Activated CD4-positive, alpha-beta T cell treated with anti-CD3 and anti-CD28 coated beads, Interleukin-2, amount 10 ng/mL, durations not matched to agents 7 days and 5 days (primary cell): ENCODE measurements at places on chromosomes 13 and 19. TPM values are rescaled to one million over a fixed set of nuclear protein-coding genes. Genes with fewer than 3 reads are reported as not detected.

The S1PR2 gene
- total RNA-seq: 6.5 TPM

The SNRPA gene
- 182 TPM for total RNA-seq

The ZNF415 gene
- total RNA-seq: 1.9 TPM

The AMH gene
- 5.2 TPM for total RNA-seq

The HRC gene
- not detected for total RNA-seq

The POU2F2 gene
- 19.6 TPM for total RNA-seq

The DZIP1 gene
- total RNA-seq: 0.05 TPM

The OR7D2 gene
- total RNA-seq: not detected

The MEDAG gene
- total RNA-seq: not detected

- H3K4me1 ChIP-seq: peaks cover 10% of the 10 kb centered on the region
- H3K36me3 ChIP-seq: no peaks in the 10 kb centered on the region
- no peak overlapping the region for H3K4me3 ChIP-seq
- peaks cover 35% of the 10 kb centered on the region for H3K27me3 ChIP-seq
These were observed 3.4 kb downstream of the FCAR start for GRCh38 chr19:54877471-54877870.

- peak overlapping the region; percentile 61 for H3K27ac ChIP-seq
- H3K4me3 ChIP-seq: peak overlapping the region; percentile 13
These were observed 19.1 kb downstream of the SMARCA4 start for GRCh38 chr19:10979951-10980381.

DNA sequence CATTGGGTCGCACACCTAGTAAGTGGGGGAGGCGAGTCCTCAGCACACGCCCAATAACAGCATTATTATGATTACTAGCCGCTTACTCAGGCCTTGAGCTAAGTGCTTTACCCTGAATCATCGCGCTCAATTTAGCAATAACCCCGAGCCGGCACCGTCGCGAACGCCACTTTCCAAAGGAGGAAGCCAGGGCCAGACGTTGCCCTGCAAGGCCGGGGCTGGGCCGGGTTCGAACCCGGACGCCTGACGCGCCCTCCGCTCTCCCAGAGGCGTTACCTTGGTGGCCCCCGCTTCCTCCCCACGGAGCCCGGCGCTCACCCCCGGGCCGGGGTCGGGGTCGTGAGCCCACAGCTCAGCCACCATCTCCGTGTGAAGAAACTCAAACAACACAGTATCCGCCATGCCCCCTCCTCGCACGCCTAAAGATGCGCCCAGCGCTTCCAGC, at the start of gene TRAPPC6A:
Gene TRAPPC6A, minus strand, starts transcription at position 421 of the 445 bp plus-strand sequence. Its CDS starts 19 bp downstream, at position 402.
- no peaks in the 10 kb centered on the region for H3K27me3 ChIP-seq
- no peak for DNase-seq
- H3K4me3 ChIP-seq: peak within 1 kb of the TSS; percentile 83
- peaks cover 51% of the 10 kb centered on the region for H3K4me1 ChIP-seq
- H3K36me3 ChIP-seq: peaks cover 16% of the 10 kb centered on the region

DNA sequence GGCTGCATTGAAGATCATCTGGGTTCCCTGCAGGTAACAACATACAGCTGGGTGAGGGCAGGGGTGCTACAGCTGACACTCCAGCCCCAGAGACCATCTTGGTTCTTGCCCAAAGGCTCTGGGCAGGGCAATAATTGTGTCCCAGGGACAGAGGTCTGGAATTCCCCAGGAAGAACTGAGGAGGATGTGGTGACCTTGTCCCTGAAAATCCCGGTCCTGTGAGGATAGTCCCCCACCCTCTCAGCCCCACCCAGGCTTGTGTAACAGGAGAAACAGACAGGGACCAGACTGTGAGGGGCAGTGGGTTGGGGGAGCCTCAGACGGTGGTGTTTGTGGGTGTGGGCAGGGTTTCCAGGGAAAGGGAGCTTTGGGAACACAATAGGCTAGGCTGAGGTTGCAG, 63.5 kb downstream of the COLGALT1 start:
- no peak overlapping the region for H3K4me3 ChIP-seq
- peaks cover 11% of the 10 kb centered on the region for H3K4me1 ChIP-seq
- H3K27me3 ChIP-seq: peaks cover 22% of the 10 kb centered on the region
- H3K27ac ChIP-seq: no peak overlapping the region
- no peaks in the 10 kb centered on the region for H3K36me3 ChIP-seq

- H3K4me1 ChIP-seq: no peaks in the 10 kb centered on the region
- no peak overlapping the region for H3K27ac ChIP-seq
- no peaks in the 10 kb centered on the region for H3K27me3 ChIP-seq
- no peak overlapping the region for H3K4me3 ChIP-seq
- H3K36me3 ChIP-seq: peaks cover 6% of the 10 kb centered on the region
These were observed 9.4 kb upstream of the DPY19L3 start for GRCh38 chr19:32396046-32396652.

GRCh38 chr13:29935309-29935981, 85.0 kb upstream of the UBL3 start:
- H3K27me3 ChIP-seq: no peaks in the 10 kb centered on the region
- peak overlapping the region; percentile 90 for H3K4me3 ChIP-seq
- peak; percentile 90 for DNase-seq
- peaks cover 17% of the 10 kb centered on the region for H3K36me3 ChIP-seq

DNA sequence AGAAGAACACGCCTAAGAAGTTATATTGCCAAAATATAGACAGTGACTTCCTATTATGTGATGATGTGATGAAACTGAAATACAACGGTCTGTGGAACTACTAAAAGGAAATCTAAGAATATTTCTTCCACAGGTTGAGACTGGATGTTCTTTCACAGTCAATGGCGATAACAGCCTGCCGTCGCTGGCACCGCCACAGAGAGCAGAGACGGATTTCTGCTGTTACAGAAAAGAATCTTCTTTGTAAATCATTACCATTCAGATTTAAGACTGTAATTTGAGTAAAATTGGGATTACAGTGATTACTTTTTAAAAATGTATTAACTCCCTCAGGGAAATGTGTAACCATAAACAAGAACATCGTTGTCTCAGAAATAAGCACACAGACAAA, 100.8 kb downstream of the TUBGCP3 start:
- H3K36me3 ChIP-seq: peaks cover 34% of the 10 kb centered on the region
- no peaks in the 10 kb centered on the region for H3K27me3 ChIP-seq
- peaks cover 5% of the 10 kb centered on the region for H3K4me1 ChIP-seq
- DNase-seq: no peak

DNA sequence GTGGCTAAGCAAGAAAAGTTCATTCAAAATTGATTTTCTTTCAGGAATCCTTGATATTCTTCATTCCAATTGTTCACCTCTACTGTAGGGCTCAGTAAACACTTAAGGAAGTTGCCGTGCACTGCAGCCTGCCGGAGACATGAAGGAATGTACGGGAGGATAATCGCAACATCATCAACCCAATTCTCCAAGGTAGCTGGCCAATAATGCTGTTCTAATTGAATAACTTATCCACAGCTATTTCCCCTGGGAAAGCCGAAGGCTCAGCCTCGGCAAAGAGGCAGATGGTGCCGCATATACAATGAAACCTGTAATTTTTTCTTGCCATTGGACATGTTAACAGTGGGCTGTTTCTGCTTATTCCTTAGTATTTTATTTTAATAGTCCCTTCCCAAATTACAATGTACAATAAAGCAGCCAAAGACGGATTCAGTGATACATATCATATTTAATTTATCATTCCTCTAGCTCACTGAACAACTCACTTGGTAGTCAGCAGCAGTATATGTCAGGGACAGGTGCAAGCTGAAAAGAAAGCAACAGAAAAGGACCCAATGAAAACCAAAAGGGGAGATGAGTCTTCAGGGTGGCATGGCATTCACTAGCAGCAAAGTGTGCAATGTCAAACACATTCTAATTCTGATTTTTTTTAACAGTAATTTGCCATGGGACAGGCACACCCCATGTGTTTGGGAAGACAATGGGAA, 420.5 kb upstream of the KLF12 start:
- no peak overlapping the region for H3K4me3 ChIP-seq
- H3K36me3 ChIP-seq: no peaks in the 10 kb centered on the region
- H3K27me3 ChIP-seq: no peaks in the 10 kb centered on the region
- no peak overlapping the region for H3K27ac ChIP-seq
- DNase-seq: no peak
- H3K4me1 ChIP-seq: peaks cover 14% of the 10 kb centered on the region

DNA sequence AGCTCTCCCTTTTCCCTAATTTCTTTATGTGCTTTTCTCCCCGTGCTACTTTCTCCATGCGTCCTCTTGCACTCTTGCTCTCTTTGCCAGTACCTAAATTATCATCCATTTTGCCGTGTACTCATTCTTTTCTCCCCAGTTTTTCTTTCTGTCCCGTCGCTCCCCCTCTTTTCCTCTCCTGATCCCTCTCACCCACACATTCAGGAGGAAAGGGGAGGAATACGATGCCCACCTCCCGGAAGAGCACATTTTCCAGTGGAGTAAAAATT, 821 bp downstream of the ZNF616 start:
- H3K27ac ChIP-seq: peak overlapping the region; percentile 97
- H3K4me1 ChIP-seq: peaks cover 29% of the 10 kb centered on the region
- no peaks in the 10 kb centered on the region for H3K27me3 ChIP-seq
- H3K4me3 ChIP-seq: peak overlapping the region; percentile 92

- H3K4me1 ChIP-seq: peaks cover 24% of the 10 kb centered on the region
- DNase-seq: no peak
- no peaks in the 10 kb centered on the region for H3K27me3 ChIP-seq
- peak overlapping the region; percentile 92 for H3K4me3 ChIP-seq
- peaks cover 45% of the 10 kb centered on the region for H3K36me3 ChIP-seq
These were observed 755 bp upstream of the ZNF726 start for GRCh38 chr19:23913931-23914330.

- H3K36me3 ChIP-seq: no peaks in the 10 kb centered on the region
- no peak overlapping the region for H3K4me3 ChIP-seq
- H3K27ac ChIP-seq: no peak overlapping the region
- no peaks in the 10 kb centered on the region for H3K4me1 ChIP-seq
- no peaks in the 10 kb centered on the region for H3K27me3 ChIP-seq
- no peak for DNase-seq
These were observed 1286.4 kb downstream of the PCDH9 start for GRCh38 chr13:65943708-65944107.

- DNase-seq: no peak
- no peaks in the 10 kb centered on the region for H3K27me3 ChIP-seq
- H3K36me3 ChIP-seq: peaks cover 52% of the 10 kb centered on the region
- no peak overlapping the region for H3K4me3 ChIP-seq
- no peaks in the 10 kb centered on the region for H3K4me1 ChIP-seq
- no peak overlapping the region for H3K27ac ChIP-seq
These were observed 27.8 kb downstream of the AP1M1 start for GRCh38 chr19:16225279-16226183.

DNA sequence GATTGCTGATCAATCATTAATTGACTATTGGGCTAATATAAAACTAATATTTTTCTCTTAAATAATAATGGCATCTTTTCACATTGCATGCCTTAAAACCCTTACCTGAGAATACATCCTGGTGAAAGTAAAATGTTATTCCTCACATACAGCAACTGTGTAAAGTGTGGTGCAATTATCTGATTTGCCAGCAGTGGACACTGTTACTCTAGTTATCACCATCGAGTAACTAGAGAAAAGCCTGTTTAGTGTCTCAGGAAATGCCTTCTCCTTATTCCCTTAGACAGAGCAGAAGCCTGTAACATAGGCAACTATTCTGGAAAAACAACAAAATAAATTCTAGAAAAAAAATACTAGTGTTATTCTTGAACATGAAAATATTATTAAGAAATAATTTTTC, 459.8 kb downstream of the FGF14 start:
- no peaks in the 10 kb centered on the region for H3K27me3 ChIP-seq
- no peaks in the 10 kb centered on the region for H3K4me1 ChIP-seq
- H3K4me3 ChIP-seq: no peak overlapping the region

GRCh38 chr13:37023871-37024270, 23.3 kb downstream of the EXOSC8 start:
- H3K36me3 ChIP-seq: peaks cover 30% of the 10 kb centered on the region
- no peak overlapping the region for H3K4me3 ChIP-seq

DNA sequence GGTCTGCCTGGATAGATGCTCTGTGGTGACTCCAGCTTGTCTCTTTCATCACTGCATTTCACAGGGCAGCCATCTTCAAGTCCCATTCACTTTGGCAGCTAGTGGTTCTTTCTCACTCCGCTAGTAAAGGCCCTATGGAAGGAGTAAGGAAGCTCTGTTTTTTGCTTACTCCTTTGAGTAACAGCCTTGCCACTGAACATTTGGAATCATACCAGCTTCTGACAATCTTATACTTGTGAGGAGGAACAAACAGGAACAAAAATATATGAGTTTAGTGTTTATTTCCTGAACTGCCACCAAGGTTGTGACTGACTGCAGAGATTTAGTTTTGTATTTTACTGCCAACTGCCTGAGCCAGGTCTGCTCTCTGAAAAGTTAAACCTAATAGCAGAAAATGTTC, 38.7 kb downstream of the KCTD4 start:
- peaks cover 24% of the 10 kb centered on the region for H3K36me3 ChIP-seq
- H3K27me3 ChIP-seq: no peaks in the 10 kb centered on the region
- no peak overlapping the region for H3K4me3 ChIP-seq
- peaks cover 2% of the 10 kb centered on the region for H3K4me1 ChIP-seq
- no peak for DNase-seq

GRCh38 chr19:38583985-38584305, 33.8 kb downstream of the MAP4K1 start:
- H3K36me3 ChIP-seq: peaks cover 14% of the 10 kb centered on the region
- no peak overlapping the region for H3K27ac ChIP-seq
- no peak for DNase-seq
- no peaks in the 10 kb centered on the region for H3K27me3 ChIP-seq

DNA sequence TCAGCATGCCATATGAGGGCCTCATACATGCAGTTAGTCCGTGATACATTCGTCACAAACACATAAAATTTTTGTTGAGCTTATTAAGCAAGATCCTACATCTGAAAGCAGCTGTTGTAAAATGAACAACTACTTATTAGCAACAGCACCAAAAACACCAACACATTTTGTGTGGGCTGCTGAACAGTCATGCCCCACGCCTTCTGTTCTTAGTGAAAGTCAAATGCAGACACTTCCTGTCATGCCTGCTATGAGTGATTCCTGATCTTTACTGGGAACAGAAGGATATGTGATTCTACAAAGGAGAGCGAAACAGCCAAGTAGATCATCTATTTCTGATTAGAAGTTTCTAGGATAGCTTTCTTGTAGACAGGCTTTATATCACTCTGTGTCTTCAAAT, 4.2 kb upstream of the B3GLCT start:
- no peak for DNase-seq
- peaks cover 11% of the 10 kb centered on the region for H3K27me3 ChIP-seq
